GM19239 (cell line): ENCODE measurements at places on chromosomes 5 and 9.

- no peak for DNase-seq
Measured at GRCh38 chr9:80867731-80868130, 821.6 kb downstream of the TLE1 start.

DNA sequence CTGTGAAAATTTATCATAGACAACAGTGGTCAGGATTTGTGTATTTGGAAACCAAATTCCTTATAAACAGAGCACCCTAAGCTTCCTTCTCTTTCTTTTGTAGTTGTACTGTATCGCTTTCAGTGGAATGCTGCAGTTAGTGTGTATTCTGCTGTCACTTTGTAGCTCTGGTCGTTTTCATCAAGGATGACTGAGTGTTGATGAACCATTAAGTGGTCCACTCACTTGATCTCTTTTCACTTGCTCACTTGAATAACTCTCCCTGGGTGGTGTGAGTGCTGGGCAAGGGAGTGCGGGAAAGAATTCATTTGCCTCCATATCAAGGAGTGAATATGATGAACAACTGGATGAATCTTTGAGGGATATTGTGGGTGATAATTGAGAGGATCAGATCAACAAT is 1225.7 kb upstream of the WWC1 start:
- no peak for DNase-seq

GRCh38 chr5:14686517-14686916 is 22.0 kb downstream of the OTULIN start:
- DNase-seq = no peak

GRCh38 chr5:159174511-159175168 is 34.7 kb downstream of the RNF145 start:
- no peak for DNase-seq

- DNase-seq = no peak
Measured at GRCh38 chr5:10707198-10708142, 53.6 kb downstream of the DAP start.

DNA sequence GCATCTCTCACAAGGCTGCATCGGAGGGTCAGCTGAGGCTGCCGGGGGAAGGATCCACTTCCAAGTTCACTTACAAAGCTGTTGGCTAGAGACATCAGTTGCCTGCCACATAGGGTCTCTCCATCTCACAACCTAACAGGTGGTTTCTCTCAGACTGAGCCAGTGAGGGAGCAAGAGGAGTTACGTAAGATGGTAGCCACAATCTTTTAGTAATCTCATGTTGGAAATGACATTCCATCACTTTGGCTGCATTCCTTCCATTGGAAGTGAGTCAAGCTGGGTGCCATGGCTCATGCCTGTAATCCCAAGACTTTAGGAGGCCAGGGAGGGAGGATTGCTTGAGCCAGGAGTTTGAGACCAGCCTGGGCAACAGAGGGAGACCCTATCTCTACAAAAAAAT is 7.4 kb upstream of the GRK6 start:
- DNase-seq = no peak

GRCh38 chr5:159216454-159216853 is 7.1 kb upstream of the RNF145 start:
- no peak for DNase-seq

DNA sequence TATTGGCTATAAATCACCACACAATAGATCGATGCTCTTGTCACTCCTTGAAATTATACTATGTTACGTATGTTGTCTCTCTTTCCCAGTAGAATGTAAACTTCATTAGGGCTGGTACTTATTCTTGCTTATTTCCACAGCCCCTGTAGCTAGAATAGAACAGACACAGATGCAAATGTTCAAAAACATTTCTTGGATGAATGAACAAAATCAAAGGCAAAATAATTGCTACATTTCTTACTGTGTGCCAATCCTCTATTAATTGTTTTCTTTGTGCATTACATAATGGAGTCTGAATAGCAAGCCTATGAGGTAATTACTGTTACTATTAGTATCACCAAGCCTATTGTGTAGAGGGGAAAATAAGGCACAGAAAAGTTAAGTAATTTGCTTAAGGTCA is 725 bp upstream of the OR13C2 start:
- no peak for DNase-seq

DNA sequence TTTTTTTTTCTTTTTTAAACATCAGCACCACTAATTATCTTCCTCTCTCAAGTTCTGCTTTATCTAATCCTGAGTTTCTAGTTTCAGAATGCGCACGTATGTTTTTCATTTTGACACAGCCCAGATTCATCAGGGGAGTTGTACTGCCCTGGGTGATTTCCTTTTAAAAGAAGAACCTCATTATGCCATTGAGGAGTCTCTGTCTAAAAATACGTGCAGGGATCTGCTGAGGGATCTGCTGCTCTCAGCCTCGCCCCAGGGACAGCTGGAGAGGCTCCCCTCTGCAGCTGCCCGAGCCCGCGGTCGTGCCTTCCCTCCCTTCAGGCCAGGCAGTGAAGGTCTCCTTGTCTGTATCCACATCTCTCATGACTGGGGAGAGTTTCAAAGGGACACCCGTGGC is 273.1 kb downstream of the ARHGEF28 start:
- no peak for DNase-seq

GRCh38 chr5:139037732-139038131 is 160.4 kb downstream of the SIL1 start:
- no peak for DNase-seq

DNA sequence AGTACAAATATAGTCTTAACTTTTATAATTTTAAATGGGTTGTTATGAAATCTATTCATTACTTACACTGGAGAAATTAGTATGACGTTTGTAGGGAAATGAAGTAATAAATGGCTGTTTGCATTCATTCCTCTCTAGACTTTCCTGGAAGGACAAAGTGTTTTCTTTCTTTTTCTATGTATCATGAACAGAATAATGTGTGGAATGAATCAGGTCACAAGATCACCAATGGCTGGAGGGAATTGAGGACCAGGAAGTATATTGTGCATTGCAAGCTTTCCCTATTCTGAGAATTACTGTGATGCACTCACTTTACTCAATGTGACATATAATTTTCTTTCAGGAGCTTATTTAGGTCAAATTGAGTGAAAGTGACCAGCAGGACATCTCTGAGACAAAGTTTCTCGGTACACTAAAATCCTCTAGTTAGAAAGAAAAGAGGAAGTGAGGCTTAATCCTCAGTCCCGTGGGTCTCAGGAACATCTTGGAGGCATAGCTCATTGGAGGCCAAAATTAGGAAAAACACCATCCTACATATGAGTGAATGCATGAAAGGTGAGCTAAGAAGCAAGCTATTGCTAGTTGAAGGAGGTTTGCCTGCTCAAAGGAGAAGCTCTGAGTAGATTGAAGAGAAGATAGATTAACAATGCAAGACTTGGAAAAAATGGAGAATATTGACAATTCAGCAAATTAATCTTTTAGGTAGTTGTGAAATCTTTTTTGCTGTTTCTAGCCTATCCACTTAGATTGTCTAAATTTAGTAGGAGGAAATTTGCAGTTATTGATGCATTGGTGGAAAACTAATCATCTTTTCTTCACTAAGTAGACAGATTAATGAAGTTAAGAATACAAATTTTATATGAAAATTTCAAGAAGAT is 28.0 kb downstream of the ERAP2 start:
- no peak for DNase-seq
